ENCODE measurements at places on chromosomes 6 and 20. TPM values are rescaled to one million over a fixed set of nuclear protein-coding genes. Genes with fewer than 3 reads are reported as not detected.

DNA sequence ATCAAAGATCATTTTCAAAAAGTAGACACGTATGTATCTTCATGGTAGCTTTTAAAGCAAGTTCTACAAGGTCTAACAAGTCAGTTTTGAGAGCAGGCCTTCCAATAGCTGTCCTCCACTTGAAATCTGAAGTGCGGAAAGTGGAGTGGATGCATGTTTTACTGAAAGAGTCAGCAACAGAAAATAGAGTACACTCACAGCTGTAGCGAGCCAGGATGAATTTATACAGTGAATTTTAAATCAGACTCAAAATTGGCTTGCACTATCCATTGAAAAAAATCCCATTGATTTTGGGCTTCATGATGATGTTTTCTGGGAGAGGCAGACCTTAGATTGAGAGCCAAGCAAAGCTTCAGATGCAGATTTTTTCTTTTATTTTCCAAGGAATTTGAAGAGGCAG lies 80.6 kb downstream of the GJA10 start:
- DNase-seq: no peak
- H3K4me1 ChIP-seq: no peaks in the 10 kb centered on the region
- H3K36me3 ChIP-seq: peaks cover 2% of the 10 kb centered on the region

DNA sequence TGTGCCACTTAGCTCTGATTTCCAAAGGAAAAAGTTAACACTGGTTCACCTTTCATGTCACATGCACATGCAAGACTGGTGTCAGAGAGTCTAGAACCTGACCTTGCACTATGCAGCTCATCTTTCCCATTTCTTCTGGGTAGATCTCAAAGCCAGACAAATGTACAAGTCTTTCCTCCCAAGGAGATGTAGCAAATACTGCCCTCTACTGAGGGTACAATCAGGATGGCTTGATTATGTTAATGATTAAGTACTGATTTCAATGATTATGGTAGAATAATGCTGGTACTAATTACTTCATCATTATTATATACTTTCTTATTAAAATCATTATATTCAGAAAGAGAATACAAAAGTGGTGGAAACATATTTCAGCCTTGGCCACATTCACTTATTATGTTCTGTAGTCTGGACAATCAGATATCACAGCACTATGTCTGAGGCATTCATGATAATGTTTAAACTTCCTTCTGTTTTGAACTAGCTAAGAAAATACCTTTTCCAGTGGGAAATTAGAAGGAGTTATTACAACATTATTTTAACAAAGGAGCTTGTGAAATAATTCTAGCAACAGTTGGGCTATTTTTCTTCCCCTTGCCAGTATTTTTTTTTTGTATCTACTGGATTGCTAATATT lies 68.5 kb upstream of the FOXO3 start:
- no peaks in the 10 kb centered on the region for H3K27me3 ChIP-seq
- H3K4me3 ChIP-seq: no peak overlapping the region
- no peaks in the 10 kb centered on the region for H3K4me1 ChIP-seq
- no peak overlapping the region for H3K27ac ChIP-seq

RBPJL gene
- 0.73 TPM for total RNA-seq

- no peak for DNase-seq
- H3K4me1 ChIP-seq: no peaks in the 10 kb centered on the region
- no peaks in the 10 kb centered on the region for H3K36me3 ChIP-seq
- H3K27ac ChIP-seq: no peak overlapping the region
- H3K27me3 ChIP-seq: no peaks in the 10 kb centered on the region
- no peak overlapping the region for H3K4me3 ChIP-seq
Observed at GRCh38 chr20:45016089-45016671, 49.9 kb downstream of the STK4 start.

- peaks cover 3% of the 10 kb centered on the region for H3K27me3 ChIP-seq
- no peak for DNase-seq
- no peak overlapping the region for H3K27ac ChIP-seq
Observed at GRCh38 chr6:44339763-44340625, 2.5 kb upstream of the SPATS1 start.

GRCh38 chr20:53097791-53098190 lies 125.6 kb downstream of the TSHZ2 start:
- no peaks in the 10 kb centered on the region for H3K36me3 ChIP-seq
- no peak overlapping the region for H3K4me3 ChIP-seq
- H3K27ac ChIP-seq: no peak overlapping the region
- no peaks in the 10 kb centered on the region for H3K4me1 ChIP-seq

GRCh38 chr6:88566746-88567534 lies 396.5 kb downstream of the RNGTT start:
- H3K27ac ChIP-seq: no peak overlapping the region
- no peaks in the 10 kb centered on the region for H3K27me3 ChIP-seq
- no peak overlapping the region for H3K4me3 ChIP-seq
- H3K36me3 ChIP-seq: no peaks in the 10 kb centered on the region

GRCh38 chr6:90154755-90155470 lies 141.7 kb downstream of the BACH2 start:
- no peaks in the 10 kb centered on the region for H3K36me3 ChIP-seq
- no peaks in the 10 kb centered on the region for H3K27me3 ChIP-seq
- DNase-seq: no peak
- no peak overlapping the region for H3K4me3 ChIP-seq
- no peak overlapping the region for H3K27ac ChIP-seq

- H3K27me3 ChIP-seq: no peaks in the 10 kb centered on the region
- peaks cover 3% of the 10 kb centered on the region for H3K4me1 ChIP-seq
- H3K27ac ChIP-seq: no peak overlapping the region
- H3K4me3 ChIP-seq: no peak overlapping the region
- H3K36me3 ChIP-seq: no peaks in the 10 kb centered on the region
- no peak for DNase-seq
Observed at GRCh38 chr6:109053336-109053735, 41.3 kb downstream of the SESN1 start.

- no peak for DNase-seq
- no peaks in the 10 kb centered on the region for H3K4me1 ChIP-seq
- H3K36me3 ChIP-seq: no peaks in the 10 kb centered on the region
- H3K27me3 ChIP-seq: no peaks in the 10 kb centered on the region
- no peak overlapping the region for H3K27ac ChIP-seq
Observed at GRCh38 chr6:130159956-130160355, 62.8 kb downstream of the SAMD3 start.

- no peak overlapping the region for H3K4me3 ChIP-seq
- H3K27me3 ChIP-seq: no peaks in the 10 kb centered on the region
- no peaks in the 10 kb centered on the region for H3K36me3 ChIP-seq
- H3K4me1 ChIP-seq: no peaks in the 10 kb centered on the region
- no peak for DNase-seq
Observed at GRCh38 chr6:145017516-145017915, 717.8 kb downstream of the EPM2A start.

DNA sequence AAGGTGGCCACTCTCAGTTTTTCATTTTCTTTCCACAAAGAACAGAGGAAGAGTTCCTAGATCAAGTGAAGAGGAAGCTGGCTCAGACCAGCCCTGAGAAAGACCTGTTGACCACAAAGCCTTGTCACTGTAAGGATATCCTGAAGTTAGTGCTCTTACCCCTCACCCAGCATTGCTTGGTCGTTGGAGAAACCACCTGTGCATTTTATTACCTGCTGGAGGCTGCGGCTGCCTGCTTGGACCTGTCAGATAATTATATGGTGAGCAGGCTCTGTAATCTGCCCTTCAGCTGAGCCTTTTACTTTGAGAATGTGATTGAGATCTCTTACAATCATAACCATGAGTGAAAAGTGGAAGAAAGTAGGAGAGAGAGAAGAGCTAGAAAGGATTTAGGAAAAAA lies 21.9 kb downstream of the TREML1 start:
- H3K36me3 ChIP-seq: no peaks in the 10 kb centered on the region
- no peaks in the 10 kb centered on the region for H3K4me1 ChIP-seq
- H3K4me3 ChIP-seq: no peak overlapping the region

DNA sequence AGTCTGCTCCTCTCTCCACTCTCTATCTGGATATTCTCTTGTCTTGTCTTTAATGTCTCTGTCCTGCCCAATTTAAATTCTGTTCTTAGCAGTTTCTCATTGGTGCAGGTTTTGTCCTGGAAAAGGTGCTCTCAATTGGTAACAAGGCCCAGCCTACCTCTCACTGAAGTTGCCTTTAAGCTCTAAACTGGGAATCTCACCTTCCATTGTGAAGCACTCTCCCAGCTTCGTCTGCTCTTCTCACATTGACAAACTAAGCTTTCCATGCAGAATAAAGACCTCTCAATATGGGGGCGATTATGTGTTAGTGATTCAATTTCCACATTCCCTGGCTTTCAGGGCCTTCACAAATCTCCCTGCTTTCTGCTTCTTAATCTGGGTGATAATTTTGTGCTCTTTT lies 1712.2 kb downstream of the GRIK2 start:
- no peaks in the 10 kb centered on the region for H3K36me3 ChIP-seq
- no peak overlapping the region for H3K27ac ChIP-seq
- H3K4me3 ChIP-seq: no peak overlapping the region
- no peaks in the 10 kb centered on the region for H3K4me1 ChIP-seq
- no peak for DNase-seq
- H3K27me3 ChIP-seq: no peaks in the 10 kb centered on the region

E2F1 gene
- total RNA-seq: 35.3 TPM

HTR1B gene
- total RNA-seq: 1.6 TPM

GRCh38 chr6:25280344-25281074 lies 1.3 kb downstream of the CARMIL1 start:
- H3K27me3 ChIP-seq: no peaks in the 10 kb centered on the region
- DNase-seq: no peak
- H3K4me3 ChIP-seq: peak overlapping the region; percentile 91
- H3K27ac ChIP-seq: no peak overlapping the region
- H3K4me1 ChIP-seq: peaks cover 7% of the 10 kb centered on the region
- H3K36me3 ChIP-seq: no peaks in the 10 kb centered on the region

AIG1 gene
- total RNA-seq: 58.4 TPM

ULBP2 gene
- total RNA-seq: not detected

GRCh38 chr6:168367285-168367751 lies 47.7 kb upstream of the DACT2 start:
- no peaks in the 10 kb centered on the region for H3K4me1 ChIP-seq
